NCI-H1048 (cell line): ENCODE measurements at places on chromosomes 2 and 18.

- DNase-seq: no peak
Observed at GRCh38 chr2:169090133-169090820, 20.9 kb downstream of the DHRS9 start.

DNA sequence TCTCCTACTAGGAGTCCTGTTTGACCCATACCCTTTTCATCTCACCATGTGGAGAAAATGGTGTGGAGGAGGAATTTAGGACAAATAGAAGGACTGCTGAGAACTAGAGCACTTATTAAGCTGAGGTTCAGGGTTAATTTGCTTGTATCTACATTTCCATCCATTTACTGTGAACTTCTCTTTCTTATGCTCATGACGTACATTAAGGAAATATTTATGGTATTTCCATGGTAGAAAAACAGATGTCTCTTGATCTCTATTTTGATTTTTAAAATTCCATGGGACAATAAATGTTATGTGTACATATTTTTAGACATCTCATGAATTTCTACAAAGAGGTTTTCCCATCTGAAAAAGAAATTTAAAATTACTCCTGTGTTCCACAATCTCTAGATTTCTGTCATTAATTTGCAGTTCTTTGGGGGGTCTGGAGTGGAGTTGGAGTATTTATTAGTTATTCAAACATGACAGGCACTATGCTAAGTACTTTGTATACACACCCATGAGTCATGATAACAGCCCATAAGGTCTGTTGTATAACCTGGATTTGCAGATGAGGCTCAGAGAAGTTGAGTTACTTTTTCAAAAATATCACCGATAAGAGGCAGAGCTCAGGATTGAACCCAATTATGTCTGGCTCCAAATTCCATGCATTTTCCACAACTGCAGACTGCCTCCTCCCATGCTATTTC, 112.6 kb downstream of the COPS8 start:
- no peak for DNase-seq

GRCh38 chr2:20390524-20391123, 40.0 kb upstream of the PUM2 start:
- DNase-seq: no peak

GRCh38 chr2:200469708-200470211, 40.1 kb downstream of the KCTD18 start:
- no peak for DNase-seq

DNA sequence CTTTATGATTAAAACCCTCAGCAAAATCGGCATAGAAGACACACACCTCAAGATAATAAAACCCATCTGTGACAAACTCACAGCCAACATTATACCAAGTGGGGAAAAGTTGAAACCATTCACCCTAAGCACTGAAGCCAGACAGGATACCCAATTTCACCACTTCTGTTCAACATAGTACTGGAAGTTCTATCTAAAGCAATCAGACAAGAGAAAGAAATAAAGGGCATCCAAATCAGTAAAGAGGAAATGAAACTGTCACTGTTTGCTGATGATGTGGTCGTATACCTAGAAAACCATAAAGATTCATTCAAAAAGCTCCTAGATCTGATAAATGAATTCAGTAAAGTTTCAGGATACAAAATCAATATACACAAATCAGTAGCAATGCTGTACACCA, 16.4 kb upstream of the RPRD1A start:
- no peak for DNase-seq
